Stimulated activated CD4-positive, alpha-beta T cell treated with anti-CD3 and anti-CD28 coated beads, Interleukin-4, amount 100 ng/mL, for 48 hours (primary cell): ENCODE measurements at places on chromosomes 3 and 15.

DNA sequence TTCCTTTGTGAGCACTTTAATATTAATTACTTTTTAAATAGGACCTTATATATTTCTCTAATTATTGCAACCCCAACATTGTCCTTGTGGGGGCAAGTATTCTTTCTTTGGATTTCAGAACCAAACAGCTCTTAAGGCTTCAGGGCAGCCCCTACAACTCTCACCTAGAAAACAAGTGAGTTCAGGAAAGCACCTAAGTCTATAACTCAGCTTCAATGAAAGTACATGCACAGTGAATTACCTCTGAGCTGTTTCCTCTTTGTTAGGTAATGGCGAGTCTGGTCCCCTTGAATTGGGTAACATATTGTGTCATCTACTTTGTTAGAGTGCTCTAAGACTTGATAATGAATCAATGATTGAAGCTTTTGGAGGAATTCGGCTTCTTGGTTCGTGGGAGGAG, 545.7 kb downstream of the NLGN1 start:
- no peak for DNase-seq

GRCh38 chr3:141834292-141834691, 42.2 kb upstream of the ATP1B3 start:
- DNase-seq: no peak

DNA sequence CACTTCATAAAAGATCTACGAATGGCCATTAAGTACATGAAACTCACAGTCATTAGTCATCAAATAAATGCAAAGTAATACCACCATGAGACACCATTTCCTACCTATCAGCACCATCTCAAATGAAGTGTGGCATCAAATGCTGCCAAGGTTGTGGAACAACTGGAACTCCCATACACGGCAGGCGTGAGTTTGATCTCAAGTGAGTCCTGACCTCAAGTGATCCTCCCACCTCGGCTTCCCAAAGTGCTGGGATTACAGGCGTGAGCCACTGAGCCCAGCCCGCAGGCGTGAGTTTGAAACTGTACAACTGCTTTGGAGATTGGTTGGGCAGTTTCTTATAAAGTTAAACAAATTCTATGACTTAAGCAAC, 28.8 kb upstream of the HDAC11 start:
- peak; percentile 16 for DNase-seq

- DNase-seq: no peak
These were observed 316.6 kb downstream of the RBMS3 start for GRCh38 chr3:29597376-29598008.

- DNase-seq: no peak
These were observed 28.8 kb downstream of the GRAMD2A start for GRCh38 chr15:72168808-72169190.

DNA sequence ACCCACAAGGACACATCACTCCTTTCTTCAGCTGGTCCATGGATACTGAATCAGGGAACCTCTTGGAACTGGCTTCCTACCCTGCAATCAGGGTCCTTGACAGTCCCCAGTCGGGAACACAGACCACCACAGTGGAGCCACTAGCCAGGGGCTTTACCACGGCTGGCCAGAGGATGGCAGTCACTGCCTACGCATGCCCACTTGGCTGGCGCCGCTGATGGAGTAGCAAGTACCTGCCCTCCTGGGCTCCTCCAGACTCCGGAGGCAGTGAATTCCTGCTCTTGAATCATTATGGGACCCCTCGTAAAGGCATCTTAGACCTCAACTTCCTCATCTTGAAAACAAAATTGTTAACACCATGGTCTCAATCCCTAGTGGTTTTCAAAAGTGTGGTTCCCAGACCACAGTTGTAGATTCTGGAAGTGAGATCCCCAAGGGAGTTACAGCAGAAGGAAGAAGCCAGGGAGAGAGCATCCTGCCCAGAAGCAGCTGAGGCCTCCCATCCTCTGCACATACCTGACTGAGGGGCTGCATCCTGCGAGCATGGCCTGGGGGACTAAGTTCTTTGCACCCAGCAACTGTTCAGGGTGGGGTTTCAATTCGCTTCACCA, 9.1 kb upstream of the SKIC8 start:
- DNase-seq: peak; percentile 59

DNA sequence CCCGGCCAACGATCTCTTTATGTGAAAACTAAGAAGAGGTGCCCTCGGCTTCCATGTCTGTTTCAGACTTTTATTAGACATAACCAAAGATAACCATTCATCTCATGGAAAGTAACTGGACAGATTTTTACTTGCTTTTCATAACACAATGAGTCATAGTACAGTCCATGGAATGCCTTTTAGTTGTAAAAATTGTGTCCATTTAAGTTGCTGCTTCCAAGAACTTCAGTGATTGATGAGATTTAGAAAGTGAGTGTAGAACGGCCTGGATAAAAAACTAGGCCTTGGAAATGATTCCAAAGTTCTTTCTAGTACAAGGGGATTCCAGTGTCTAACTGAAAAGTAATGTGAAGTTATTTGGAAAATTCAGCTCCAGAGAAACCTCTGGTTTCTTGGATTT, 10.8 kb downstream of the EIF2AK4 start:
- no peak for DNase-seq

DNA sequence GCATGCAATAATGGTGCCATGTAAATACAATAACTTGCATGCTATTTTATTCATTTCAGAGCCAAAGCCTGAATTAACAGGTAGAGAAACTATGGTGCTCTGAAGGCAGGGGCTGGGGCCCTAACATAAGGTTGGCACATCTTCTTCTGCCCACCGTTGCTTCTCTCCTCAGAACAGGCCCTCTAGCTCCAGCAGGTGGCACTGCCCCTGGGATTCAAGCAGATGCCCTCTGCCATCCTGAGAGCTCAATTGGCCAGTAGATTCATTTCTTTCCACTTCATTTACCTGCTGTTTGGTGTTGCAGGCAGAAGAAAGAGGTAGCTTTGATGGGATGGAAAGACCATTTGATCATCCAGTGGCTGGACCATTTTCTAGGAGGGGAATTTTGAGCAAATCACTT, 130.5 kb downstream of the FOXB1 start:
- no peak for DNase-seq

DNA sequence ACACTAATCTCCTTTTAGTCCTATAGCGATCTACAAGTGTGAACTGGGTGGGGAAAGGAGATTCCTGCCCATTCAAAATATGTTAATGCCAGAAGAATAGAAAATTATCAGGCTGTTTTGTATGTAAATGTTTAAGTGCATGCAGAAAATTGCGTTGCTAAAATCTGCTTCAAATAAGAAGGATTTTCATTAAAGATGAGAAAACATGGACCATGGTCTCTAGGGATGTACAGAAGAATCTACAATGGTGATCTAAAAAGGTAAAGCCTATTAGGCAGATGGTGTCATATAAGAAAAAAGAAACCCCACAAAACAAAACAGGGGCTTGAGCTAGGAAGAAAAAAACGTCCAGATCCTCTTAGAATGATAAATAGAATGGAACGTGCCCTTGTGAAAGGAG, 287.5 kb upstream of the ROBO1 start:
- DNase-seq: no peak

- no peak for DNase-seq
These were observed 58.6 kb upstream of the NUDT16 start for GRCh38 chr3:131323014-131323413.

GRCh38 chr15:101433396-101433795, 56.1 kb downstream of the PCSK6 start:
- DNase-seq: no peak

DNA sequence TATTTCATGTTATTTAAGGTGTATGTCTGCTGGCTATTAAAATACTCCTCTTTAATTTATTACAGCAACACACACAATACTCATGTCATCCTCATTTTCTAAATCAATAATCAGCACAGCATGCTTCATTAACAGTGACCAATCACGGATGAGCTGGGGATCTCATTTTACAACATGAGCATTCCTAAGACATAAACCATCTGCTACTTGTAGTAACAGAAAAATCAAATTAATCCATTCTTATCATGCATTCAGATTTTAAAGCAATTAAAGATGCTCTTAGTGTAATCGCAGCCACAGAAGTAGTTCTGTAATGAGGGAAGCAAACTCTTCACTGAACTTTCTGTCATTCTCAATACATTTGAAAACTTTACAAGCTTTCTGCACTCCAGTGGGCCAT, 191.1 kb downstream of the TBC1D5 start:
- no peak for DNase-seq

DNA sequence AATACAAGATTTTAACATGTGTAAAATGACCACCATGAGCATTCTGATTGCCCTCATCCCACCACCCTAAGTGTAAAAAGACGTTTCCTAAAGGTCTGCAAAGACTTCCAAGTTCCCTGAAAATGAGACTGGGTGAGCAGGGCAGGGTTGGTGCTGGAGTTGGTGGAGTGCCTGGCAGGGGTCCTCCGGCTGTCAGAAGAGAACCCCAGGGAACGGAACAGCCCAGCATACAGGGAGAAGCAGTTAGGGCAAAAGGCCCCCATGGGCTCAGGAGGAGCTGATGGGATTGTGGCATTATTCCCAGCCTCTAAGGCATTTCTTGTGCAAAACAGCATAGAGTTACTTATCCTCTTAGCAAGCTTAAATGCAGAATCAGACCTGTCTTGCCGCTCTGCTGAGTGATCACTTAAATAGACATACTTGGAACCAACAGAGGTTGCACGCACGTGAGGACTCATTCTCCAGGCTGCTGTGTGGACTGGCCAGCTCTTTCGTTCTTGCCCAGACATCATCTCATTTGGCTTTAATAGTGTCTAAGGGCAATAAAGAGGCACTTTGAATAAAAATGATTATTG, 36.0 kb downstream of the XYLB start:
- DNase-seq: no peak

- no peak for DNase-seq
These were observed 82.8 kb downstream of the SEMA5B start for GRCh38 chr3:122944671-122945161.

DNA sequence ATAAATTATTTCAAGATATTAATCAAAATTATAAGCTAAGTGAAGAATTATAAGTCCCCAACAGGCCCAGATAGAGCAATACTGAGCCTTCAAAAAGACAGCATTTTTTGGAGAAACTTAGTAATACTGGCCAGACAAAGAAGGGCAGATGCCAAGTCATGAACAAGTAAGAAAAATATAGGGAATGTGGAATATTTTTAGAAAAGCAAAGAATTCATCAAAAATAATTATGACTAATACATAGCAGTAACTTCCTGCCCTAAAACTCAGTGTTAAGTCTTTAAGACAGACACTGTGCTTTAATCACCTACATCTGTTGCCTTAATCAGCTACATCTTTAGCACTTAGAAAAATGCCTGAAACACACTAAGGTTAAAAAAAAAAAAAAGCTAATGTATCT, 31.2 kb downstream of the DPH6 start:
- no peak for DNase-seq

- no peak for DNase-seq
These were observed 3.6 kb downstream of the CLEC3B start for GRCh38 chr3:45029661-45030060.

GRCh38 chr3:54900838-54901591, 26.8 kb downstream of the LRTM1 start:
- no peak for DNase-seq

DNA sequence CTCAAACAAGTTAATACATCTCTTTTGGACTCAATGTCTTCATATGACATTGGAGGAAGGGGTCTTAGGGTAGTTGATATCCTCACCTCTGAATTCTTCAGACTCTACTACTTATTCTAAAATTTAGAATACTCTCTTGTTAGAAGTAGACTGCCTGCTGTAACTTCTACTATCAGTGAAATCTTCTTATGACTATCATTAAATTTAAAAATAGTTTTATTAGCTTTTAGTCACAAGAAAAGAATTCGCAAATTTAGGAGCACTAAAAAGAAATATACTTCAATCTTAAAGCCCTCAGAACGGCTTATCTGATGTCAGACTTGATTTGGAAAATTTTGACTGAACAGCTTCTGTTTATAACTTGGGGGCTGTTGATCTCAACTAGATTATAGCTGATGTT, 67.1 kb upstream of the TTC14 start:
- DNase-seq: no peak

GRCh38 chr3:55648591-55649318, 161.6 kb upstream of the WNT5A start:
- DNase-seq: no peak

DNA sequence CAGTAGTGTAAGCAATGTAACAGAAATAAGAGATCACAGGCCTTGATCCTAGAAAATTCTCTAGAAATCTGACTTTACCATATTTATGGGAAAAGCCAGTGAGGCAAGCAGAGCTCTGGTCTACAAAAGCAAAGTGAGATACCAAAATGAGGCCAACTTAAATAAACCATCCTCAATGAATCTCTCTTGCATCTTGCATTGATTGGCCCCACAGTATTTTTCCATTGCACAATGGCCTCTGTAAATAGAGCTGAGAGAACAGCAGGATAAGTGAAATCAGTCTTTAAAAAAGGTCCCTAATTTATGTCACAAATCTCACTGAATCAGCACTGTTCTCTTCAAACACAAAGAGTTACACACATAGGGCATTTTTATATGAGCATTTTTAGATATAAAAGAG, 8.9 kb downstream of the CFAP20DC start:
- no peak for DNase-seq

GRCh38 chr3:84042399-84043106, 916.2 kb upstream of the CADM2 start:
- DNase-seq: no peak

GRCh38 chr3:183824761-183825455, 469 bp downstream of the MAP6D1 start:
- DNase-seq: no peak

GRCh38 chr3:195098741-195099525, 172.0 kb downstream of the XXYLT1 start:
- no peak for DNase-seq

GRCh38 chr3:61618871-61619270, 57.5 kb downstream of the PTPRG start:
- no peak for DNase-seq
